Right hindlimb (tissue), 1 donor: ENCODE measurements at places on chromosomes 4 and X.

GRCh38 chr4:152101556-152102435 lies 341.0 kb upstream of the GATB start:
- DNase-seq: no peak

DNA sequence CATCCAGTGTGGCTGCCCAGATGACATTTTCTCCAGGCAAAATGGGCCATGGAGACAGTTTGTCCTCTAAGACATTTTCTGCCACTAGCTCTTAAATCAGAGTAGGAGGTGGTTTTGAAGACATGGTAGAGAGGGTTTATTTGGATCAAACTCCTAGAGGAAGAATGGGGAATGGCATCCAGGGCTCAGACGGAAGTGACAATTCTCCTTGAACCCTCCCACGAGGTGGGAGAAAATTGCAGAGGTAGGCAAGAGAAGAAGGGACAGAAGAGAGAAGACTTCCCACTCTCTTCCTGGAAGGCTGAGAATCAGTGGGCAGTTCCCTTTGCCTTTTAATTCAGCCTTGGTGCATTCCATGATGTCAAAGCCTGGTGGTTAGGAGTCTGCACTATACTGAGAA lies 194.0 kb downstream of the SMIM20 start:
- DNase-seq: no peak

- no peak for DNase-seq
Measured at GRCh38 chr4:41050880-41051775, 163.2 kb downstream of the APBB2 start.

DNA sequence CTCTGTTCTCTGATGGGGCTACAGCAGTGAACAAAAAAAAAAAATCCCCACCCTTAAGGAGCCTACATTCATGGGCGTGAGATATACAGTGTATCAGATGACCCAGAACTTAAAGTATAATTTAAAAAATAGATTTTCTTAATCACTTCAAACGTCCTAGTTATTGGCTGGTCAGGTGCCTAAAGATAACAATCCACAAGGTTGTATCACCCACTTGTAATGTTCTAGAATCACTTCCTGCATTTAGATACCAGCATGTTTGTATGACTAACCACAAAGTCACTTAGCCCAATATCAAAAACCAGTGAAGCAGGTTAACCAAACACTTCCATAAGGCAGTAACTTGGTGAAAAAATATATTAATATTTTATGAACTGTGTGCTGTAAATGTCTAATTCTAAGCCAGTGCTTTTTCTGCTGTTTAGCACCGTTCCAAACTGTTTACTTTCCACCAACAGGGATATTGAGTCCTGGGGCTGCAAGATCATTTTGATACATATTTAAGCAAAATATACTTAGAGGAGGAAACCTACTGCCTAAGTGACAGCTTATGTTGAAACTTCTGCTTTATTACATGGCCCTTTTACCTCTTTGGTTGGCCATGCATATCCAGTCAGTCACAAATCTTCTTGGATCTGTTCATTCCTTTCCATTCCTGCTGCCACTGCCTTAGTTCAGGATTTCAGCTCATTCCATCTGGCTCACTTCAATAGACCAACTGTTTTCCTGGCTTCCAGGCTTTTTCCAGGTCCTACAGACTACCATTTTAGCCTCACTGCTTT lies 43.3 kb downstream of the CD40LG start:
- no peak for DNase-seq

GRCh38 chr4:168683595-168683994 lies 186.7 kb downstream of the PALLD start:
- DNase-seq: no peak
